ENCODE measurements at places on chromosomes 12 and 14.

DNA sequence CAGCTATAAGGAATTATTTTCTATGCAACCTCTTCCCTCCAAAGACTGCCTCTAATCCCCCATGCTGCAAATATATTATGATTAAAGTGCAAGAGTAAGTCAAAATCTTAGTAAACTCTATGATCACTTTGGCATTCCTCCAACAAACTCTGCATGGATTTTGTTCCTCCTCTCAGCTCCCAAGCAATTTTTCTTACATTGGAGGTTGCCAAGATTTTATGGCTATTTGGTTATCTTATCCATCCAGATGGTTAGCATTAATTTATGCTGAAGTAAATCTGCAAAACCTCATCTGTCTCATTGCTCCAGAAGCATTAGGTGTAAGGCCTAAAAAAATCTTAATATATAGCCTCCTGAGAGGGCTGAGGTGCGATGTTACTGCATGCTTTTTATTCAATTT, 228.1 kb downstream of the CHST11 start:
- no peak for DNase-seq

DNA sequence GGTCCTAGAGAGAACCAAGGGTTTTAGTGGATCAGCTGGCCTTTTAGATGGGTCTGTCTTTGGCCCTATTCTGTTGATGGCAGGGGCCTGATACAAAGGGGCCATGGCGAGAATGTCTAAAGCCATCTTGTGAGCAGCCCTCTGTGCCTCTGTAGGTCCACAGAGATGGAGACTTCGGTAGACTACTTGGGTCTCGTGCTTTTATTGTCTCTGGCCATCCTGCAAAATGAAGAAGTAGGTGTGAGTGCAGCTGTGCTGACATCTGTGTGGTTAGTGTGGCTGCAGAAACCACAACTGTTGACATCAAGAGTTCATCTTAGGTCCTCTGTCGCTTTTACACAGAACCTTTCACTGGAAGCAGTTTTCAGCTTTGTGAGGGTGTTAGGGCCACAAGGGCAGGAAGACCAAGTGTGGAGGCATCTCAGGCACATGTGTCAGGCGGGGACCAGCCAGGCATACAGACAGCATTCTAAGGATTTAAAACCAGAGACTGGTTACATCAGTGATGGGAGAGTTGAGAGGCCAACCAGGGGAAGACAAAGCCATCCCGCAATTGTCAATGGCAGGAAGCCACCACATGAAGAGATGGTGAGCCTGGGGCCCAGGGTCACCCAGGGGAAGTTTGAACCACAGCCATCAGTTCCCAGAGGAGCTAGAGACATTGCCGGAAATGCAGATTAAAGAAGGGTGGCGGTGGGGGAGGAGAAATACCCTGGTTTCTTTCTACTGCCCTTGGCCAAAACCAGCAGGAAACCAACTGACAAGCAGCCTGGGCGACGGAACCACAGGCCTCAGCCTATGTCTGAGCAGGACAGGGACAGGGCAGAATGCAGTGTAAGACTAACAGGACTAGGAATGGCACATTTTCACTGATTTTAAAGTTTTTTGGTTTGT, 13.0 kb upstream of the TPCN1 start:
- DNase-seq: peak; percentile 31

DNA sequence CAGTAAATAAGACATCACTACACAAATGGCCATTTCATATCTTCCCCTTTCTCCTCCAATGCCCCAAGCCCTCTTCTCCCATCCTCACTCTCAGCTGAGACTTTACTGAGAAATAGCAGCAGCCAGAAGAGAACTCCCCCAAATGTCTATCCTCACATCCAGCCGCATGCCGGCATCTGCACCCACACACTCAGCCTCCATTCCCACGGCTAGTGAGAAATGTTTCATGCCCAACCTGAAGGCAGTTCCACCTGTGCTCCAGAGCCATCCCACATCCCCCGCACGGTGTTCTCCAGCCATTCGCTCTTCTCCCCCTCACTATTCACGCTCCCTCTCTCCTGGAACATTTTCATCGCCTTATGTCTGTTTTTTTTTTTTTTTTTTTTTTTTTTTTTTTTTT, 208.7 kb upstream of the DIO3 start:
- DNase-seq: no peak

GRCh38 chr14:35252451-35252868, 39.7 kb upstream of the PSMA6 start:
- no peak for DNase-seq

DNA sequence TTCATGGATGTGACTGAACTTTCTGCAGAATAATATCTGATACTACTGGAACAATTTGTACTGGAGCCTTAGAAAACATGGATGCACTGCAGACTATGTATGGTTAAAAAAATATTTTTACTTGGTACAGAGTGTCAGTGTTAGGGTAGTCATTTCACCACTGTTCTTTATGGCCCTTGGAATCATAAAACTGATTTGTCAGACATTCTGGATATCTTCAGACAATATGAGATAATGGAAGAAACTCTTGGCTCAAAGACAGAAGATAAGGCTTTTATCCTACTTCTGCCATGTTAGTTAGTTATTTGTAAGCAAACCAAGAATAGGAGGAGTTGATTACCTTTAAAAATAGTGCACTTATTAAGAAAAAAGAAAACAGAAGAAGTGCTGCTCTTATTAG, 209.4 kb downstream of the LRIG3 start:
- DNase-seq: no peak

GRCh38 chr12:62006076-62006732, 254.0 kb upstream of the USP15 start:
- DNase-seq: no peak

GRCh38 chr14:104238424-104239184, 100.2 kb downstream of the KIF26A start:
- no peak for DNase-seq

- no peak for DNase-seq
Observed at GRCh38 chr12:68962877-68963855, 30.2 kb upstream of the CPM start.

GRCh38 chr12:5817246-5817645, 127.8 kb downstream of the ANO2 start:
- no peak for DNase-seq

DNA sequence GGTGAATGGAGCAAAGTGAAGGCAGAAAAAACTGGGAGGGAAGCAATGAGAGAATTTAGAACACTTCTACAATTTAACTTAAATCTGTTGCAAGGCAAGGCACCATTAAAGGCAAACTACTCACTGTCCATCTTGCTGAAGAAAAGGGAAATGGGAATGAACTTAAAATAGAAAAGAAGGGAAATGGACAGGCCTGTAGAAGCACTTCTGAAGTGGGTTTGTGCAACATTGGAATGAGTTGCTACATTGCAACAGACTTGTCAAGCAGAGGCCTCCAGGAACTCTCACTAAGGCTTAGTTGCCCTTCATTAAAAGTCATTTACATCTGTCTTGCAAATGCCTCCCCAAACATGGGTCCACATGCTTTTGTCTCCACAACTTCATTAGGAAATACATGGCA, 13.7 kb upstream of the OR10AD1 start:
- no peak for DNase-seq

DNA sequence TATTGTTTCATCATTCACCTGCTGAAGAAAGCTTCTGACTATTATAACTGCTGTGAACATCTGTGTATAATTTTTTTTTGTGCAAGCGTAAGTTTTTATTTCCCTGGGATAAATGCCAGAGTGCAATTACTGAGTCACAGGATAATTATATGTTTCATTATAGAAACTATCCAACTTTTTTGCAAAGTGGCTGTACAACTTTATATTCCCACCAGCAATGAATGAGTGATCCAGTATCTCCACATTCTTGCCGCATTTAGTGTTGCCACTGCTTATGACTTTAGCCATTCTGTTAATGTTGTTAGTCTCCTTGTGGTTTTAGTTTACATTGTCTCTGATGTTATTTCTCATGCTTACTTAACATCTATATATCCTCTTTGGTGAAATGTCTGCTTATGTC, 88.1 kb upstream of the CCDC175 start:
- DNase-seq: no peak

DNA sequence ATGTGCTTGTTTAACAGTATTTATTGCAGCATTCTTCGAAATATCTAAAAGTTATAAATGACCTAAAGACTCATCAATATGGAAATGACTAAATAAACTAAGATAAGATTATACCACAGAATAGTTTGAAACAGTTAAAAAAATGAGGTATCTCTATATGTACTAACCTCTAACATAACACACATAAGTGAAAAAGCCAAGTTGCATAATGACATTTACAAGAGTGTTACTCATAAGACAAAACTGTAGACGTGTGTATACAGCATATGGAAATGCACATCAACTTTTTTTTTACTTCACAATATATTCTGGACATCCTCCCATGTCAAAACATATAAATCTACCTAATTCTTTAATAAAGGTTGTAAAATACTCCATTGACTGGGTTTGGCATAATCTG, 22.8 kb downstream of the CPM start:
- no peak for DNase-seq

DNA sequence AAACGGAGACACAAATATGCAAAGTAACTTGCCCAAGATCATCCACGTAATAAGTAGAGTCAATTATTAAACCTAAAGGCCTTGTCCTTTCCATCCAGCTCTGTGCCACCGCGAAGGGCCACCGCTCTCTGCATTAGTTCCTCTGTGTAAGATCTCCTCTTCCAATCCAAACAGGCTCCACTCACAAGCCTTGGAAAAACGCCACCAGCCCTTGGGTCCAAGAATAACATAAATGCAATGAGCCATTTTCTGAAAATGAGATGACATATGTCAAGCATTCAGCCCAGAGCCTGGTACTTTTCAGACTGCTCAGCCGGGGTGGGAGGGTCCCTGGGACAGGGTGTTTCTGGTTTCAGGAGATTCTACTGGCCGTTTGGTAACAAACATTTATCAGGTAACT, 30.0 kb downstream of the DGLUCY start:
- DNase-seq: no peak

DNA sequence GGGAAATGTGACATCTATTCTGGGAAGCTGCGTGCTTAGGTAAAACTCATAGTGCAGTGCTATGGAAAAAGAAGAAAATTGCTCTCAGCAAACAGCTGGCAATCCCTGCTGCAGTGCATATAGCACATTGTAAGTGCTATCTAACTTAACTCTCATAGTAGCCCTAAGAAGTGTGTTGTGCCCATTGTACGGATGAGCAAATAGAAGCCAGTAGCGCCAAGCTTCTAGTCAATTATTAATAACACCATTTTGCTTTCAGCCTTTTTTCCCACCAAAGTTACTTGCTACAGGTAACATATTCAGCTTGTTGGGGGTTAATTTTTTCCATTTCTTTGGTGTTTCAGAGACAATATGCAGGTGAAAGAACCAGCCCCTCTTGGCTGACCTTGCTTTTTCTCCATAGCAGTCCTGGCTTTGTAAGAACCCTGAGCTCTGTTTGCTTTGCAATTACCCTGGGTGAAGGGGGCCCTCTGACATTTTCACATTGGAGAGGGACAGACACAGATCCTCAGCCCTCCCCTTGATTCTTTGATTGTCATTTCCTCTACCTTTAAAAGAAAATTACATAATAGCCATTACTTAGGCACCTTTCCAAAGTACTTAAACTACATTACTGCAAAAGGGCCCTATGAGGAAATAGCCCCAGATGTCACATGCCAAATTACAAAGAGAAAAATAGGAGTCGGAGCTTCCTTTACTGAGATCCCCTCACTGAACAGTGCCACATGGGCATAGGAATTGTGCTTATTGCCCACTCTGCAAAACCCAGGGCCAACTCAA, 576.2 kb upstream of the TBX3 start:
- no peak for DNase-seq

GRCh38 chr14:104369208-104369607, 210.4 kb upstream of the C14orf180 start:
- DNase-seq: no peak

GRCh38 chr12:9049520-9050133, 60.3 kb downstream of the KLRG1 start:
- no peak for DNase-seq

DNA sequence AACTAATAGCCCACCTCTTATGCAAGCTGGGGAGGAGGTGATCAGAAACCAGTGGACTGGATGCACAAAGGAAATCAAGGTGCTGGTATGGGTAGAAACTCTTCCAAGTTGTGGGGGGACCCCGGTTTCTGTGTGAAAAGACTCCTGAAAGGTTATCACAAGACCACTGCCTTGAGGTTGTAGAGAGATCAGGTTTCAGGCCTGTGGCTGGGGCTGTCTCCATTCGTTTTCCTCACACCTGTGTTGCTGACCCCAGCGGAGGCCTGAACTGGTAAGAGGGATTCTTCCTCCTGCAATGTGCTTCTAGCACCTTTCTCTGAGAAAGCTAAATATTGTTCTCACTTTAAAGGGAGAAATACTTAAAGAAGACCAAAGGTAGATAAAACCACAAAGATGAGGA, 9.3 kb upstream of the OR4K5 start:
- DNase-seq: no peak

GRCh38 chr14:92105893-92106142, 564 bp downstream of the ATXN3 start:
- no peak for DNase-seq

- no peak for DNase-seq
Observed at GRCh38 chr12:70590549-70591226, 46.5 kb downstream of the PTPRB start.

- no peak for DNase-seq
Observed at GRCh38 chr14:105503935-105504692, 13.1 kb downstream of the TEDC1 start.
